ENCODE measurements at places on chromosomes 12 and 14.

DNA sequence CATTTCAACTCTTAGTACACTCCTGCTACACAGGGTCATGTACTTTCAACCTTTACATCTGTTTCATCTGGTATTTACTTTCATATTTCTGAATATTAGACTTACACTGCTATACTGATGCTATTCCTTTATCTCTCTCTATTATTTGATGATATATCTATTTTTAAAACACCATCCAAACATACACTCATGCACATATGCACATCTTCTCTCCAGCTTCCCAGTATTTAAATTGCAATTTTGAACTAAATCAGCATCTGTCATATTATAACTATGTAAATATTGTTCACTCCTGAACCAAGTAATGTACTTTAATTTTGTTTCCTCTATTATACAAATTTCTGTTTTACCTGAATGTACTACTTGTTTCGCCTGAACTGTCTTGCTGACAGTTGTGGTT is 293.6 kb upstream of the FLRT2 start:
- no peak for DNase-seq

DNA sequence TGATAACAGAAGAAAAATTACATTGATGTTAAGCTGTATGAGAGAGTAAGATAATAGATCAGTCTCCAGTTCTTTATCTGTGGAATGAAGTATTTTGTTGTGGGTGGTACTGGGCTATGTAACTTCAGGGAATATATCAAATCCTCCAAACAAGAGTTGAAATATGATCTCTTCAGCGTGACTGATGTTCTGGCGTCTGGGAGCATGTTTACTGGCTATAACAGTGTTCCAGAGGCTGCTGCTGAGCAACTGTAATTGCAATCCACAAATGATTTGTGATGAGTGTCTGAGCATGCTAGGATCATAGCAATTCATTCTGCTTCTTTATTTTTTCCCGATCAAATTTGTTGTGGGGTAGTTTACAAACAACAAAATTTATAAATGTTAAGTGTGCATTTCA is 18.6 kb upstream of the CCDC198 start:
- DNase-seq = no peak

DNA sequence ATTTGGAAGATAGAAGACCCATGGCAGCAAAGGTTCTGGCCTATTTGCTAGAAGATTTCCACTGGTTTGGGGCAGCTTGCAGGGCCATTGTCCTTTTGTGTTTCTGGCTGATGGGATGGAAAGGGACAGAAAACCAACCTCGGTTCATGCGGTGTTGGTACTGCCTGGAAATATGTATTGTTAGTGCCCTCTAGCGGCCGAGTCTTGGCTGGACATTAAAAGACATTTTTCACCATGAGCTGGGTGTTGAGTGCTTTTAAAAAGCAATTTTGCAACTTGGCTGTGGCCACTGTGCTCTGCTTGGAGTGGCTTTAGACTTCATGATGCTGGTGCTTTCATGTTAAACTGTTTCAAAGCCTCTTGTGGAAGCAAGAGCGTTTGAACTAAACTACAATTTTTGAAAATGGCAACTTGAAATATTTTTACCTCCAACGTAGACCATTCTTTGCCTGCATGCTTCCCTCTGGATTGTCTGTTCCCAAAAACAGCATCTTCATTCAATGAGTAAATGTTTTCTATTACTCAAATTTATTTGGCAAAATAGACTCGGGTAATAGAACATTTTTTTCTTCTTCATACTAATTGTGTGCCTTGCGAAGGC is 102.7 kb upstream of the TBX5 start:
- peak; percentile 14 for DNase-seq

- no peak for DNase-seq
These were observed 800.5 kb downstream of the NRXN3 start for GRCh38 chr14:78970677-78971076.

DNA sequence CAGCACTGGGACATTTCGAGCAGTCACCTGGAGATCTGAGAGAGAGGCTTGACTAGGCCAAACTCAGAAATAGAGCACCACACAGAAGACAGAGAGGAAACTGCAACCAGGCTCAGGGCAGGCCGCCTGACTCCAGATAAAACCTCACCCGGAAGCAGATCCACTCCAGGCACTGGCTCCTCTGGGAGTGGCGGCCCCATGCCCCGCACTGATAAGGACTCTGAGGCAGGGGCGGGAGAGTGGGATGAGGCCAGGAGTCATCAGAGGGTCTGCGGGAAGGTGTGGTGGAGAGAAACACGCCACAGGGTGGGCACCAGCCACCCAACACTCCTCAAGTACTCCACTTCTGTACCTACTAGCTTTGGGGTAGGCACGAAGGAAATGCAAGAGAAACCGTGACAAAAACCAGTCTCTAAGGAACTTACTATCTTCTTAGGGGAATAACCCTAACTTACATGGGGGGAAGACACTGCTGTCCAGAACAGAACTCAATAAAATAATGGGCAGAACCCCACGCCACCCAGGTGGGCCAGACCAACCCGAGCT is 71.3 kb downstream of the CHGA start:
- DNase-seq = no peak

- no peak for DNase-seq
These were observed 23.9 kb downstream of the GPR19 start for GRCh38 chr12:12671850-12672660.

GRCh38 chr14:99810559-99810874 is 17.3 kb downstream of the EML1 start:
- no peak for DNase-seq

DNA sequence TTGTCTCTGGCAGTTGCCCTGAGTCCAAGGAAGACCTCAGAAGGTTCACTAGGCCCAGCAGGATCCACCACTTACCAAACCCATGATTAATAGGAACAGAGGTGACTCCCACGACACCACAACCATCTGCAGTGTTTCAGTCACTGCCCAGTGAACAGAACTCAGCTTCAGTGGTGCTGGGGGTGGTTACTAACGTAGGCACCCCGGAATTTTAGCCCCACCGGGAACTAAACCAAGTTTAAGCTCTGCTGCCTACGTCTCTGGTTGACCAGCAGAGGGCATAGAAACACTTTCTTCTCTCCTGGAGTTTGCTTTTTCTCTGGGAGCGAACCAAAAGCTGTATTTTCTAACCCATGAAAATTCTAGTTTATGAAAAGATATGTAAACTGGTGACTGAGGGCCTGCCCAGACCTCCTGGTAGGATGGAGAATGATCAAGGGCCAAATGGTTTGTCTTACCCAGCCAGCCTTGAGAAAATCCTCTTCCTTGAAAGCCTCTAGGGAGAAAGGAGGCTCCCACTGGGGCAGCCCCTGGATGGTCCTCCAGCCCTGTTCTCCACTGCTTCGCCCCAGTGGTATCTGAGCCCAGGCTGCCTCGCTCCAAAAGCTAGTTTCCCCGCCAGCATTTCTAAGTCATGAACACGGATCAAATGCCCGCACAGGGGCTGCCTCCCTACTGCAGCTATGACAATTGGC is 379.8 kb downstream of the DPF3 start:
- DNase-seq = no peak

GRCh38 chr12:132942611-132943010 is 13.5 kb downstream of the ZNF605 start:
- no peak for DNase-seq

- no peak for DNase-seq
These were observed 21.9 kb downstream of the CCDC92 start for GRCh38 chr12:123950476-123951349.

DNA sequence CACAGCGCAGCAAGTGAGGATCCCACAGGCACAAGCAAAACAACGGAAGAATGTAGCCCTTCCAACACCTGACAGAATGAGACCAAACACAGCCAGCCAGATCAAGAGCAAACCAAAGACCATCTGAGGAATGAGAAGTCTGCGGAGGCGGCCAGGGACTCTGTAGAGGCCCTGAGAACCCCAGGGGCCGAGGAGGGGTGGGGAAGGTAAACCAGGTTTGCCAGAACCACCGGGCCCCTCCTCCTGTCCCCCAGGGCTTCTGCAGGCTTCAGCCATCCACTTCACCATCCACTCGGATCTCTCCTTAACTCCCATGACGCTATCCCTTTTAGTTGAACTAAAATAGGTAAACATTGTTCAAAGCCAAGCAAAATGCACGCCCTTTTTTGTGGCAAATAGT is 37.4 kb downstream of the ZCRB1 start:
- no peak for DNase-seq

DNA sequence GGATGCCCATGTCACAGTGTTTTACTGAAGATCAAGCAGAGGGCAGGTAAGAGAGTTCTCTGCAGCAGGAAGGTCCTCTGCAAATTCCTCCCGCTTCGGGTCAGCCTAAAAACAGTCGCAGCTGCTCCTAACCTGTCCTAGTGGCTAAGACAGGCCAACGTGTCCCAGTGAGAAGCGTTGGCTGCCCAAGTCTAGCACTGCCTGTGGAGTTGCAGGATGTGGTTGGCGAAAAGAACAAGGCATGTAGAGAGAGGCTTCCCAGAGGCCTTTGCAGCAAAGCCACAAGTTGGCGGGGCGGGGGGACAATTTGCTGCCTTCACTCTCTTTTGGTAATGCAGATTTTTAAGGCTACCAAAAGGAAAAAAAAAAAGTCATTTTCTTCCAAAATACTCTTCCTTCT is 340.1 kb downstream of the BCL11B start:
- peak; percentile 37 for DNase-seq

GRCh38 chr12:71191509-71192196 is 33.9 kb upstream of the TSPAN8 start:
- no peak for DNase-seq

DNA sequence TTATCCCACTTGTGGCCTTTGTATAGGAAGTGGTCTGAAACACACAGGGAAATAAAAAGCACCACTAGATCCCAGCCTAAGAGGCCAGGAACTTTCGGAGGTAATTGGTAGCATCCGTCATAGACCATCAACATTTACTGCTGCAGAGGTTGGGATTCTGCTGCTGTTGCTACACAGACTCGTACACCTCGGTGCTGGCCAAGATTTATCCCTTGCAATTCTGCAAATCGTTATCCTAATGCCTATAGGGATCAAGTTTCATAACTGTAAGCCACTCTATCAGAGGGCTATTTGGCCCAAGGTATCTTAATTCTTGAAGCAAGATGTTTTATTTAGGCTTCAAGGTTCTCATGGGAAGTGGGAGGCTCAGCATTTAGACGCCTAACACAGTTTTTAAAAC is 913.6 kb downstream of the GALC start:
- DNase-seq = no peak

GRCh38 chr14:74514471-74514941 is 20.9 kb downstream of the ISCA2 start:
- no peak for DNase-seq

GRCh38 chr12:91099341-91099740 is 12.0 kb downstream of the LUM start:
- no peak for DNase-seq

- DNase-seq = no peak
These were observed 26.2 kb upstream of the TMED10 start for GRCh38 chr14:75202657-75203056.

DNA sequence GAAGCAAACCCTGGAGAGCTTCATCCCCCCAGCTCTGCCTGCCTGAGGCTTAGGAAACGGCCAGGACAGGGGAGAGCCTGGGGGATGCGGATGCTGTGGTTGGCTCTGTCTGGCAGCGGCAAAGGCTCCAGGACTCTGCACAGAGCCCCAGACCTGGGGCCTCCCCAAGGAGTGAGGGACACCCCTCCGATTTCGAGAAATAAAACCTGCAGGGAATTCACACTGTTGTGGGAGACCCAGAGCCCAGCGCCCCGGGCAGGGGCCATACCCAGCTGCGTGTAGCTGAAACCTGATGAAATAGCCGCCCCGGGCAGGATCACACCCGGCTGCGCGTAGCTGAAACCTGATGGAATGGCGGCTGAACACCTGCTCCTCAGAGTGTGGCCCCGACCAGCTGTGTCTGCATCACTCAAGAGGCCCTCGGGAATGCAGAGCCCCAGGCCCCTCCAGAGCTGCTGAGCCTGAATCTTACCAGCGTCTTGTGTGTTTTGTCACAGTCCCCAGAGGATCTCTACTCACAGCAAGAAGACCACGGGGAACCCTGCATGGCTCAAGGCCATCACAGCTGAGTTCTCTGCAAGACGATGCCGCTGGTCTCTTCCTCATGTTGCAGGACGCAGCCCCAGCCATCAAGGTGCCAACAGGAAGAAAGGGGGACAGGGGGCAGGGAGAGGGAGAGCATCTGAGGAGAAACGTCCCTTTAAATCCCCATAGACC is 46.5 kb upstream of the GALNT9 start:
- DNase-seq = no peak

- DNase-seq = no peak
These were observed 42.5 kb upstream of the OTOGL start for GRCh38 chr12:80056845-80057244.

DNA sequence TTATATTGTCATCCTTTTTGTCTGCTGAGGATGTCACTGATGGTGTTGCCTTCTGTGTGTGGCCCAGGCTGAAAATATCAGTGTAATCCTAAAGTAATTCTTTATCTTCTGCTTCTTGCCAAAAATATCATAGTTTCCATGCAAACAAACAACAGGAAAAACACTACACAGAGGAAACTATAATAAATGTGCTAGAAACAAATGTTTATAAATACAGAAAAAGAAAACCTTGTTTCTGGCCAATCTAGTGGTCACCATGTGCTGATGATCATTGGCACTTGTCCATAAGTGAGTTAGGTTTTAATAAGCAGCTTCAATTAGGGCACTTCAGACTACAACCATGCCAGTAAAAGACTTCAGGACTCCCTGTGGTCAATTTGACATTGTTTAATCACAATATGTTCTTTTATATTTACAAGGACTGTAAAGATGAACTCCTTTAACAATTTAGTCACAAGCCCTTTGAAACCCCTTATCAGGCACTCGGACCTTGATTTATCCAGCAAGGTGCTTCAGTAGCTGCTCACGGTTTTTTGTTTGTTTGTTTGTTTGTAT is 124.8 kb downstream of the TMTC3 start:
- no peak for DNase-seq

DNA sequence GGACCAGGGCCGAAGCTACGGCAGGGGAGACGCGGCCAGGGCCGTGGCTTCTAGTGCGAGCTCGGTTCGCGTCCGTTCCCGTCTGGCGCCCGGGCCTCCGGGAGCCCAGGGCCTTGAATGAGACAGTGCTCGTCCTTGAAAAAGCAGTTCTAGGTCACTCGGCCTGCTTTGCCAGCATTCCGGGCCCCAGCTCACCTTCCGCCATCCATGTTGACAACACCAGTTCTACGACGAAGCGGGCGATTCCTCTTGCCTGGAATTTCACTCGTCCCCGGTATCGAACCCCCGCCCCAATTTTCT is 4.5 kb downstream of the OR10AD1 start:
- DNase-seq = no peak

GRCh38 chr14:101849125-101849524 is 87.6 kb downstream of the PPP2R5C start:
- DNase-seq = no peak

Data from stimulated activated CD4-positive, alpha-beta T cell treated with anti-CD3 and anti-CD28 coated beads, Interleukin-15, amount 100 ng/mL, for 1 hour (primary cell).